ENCODE measurements at places on chromosomes 2 and 18.

- DNase-seq = no peak
Observed at GRCh38 chr2:16055848-16056580, 115.7 kb downstream of the MYCN start.

- DNase-seq = no peak
Observed at GRCh38 chr2:52874466-52875106, 893.0 kb upstream of the CHAC2 start.

- no peak for DNase-seq
Observed at GRCh38 chr2:9813312-9814128, 29.8 kb upstream of the TAF1B start.

DNA sequence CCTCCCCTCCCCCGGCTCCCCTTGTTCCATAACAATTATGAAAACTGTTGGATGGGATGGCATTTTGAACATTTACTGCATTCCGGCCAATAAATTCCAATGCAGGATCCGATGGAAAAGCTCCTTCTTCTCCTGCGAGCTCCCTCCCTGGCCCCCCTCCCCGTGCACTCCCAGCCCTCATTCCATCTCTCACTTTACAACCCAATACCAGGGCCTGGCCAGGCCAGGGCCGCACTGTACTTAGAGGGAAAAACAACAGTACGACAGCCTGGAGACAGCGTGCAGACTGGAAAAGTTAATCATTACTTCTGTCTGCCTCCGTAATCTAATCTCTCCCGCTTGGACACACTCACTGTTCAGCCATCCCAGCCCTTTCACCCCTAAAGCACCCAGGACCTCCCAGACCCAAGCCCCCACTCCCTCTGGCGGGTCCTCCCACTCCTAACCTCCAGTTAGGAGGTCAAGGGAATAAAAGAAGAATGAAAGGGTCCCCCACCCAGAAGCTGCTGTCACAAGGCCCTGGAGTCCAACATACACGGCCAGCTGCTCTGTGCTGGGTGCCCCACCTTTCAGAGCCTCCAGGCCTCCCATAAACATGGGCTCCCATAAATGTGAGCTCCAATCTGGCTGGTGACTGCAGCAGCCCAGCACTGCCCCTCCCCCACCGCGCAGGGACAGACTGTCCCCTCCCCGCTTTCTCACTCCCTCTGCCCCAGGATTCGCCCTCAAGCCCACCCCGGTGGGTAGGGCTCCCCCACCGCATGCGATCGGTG, 20.6 kb downstream of the SMAD7 start:
- DNase-seq = no peak

DNA sequence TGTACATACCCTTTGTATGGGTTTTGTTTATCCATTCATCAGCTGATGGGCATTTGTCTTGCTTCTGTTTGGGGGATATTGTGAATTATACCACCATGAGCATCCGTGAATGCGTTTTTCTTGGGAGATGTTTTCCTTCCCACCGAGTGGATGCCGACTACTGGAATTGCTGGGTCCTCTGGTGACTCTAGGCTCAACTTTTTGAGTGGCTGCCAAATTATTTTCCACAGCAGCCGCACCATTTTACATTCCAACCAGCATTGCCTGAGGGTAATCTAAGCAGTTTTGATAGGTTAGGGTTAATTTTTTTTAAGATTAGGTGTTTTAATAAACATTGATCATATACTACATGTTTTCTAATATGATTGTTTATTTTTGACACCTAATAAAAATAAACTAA, 220.1 kb downstream of the SNTG2 start:
- no peak for DNase-seq

- DNase-seq = no peak
Observed at GRCh38 chr2:20422402-20423271, 24.2 kb upstream of the RHOB start.

DNA sequence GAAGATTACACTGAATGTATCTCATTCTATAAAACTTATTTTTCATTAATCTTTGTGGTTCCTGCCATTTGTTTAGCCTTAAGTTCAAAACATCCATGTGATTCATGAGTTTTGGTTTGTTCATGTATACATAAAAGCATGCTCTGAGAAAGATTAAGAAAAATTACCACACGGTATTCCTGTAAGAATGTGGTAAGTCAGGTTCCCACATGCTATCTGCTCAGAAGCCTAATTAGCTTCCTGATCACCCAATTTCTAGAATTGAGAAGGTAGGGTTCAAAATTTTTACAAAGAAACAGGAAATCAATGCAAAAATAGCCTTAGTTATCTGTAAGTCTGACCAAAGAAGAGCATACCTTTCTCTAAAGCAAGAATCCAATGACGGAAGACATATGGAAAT, 241.6 kb upstream of the VRK2 start:
- no peak for DNase-seq

DNA sequence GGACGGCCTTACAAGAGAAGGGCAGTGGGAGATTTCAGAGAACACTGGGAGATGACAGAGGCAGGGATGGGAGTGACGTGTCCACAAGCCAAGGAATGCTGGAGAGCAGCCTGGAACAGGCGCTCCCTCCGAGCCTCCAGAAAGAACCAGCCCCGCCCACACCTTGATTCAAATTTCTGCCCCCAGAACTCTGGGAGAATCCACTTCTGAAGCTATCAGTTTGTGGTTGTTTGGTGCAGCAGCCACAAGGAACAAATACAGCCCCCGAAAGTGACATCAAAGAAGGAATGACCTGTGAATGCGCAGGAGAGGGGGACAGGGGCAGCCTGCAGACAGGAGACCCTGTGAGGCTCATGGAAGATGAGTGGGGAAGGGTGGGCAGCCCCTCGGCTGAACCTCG, 67.3 kb downstream of the TWIST2 start:
- no peak for DNase-seq

- no peak for DNase-seq
Observed at GRCh38 chr2:48397846-48398245, 132.1 kb upstream of the STON1 start.

GRCh38 chr18:42828881-42829280, 286.6 kb downstream of the RIT2 start:
- no peak for DNase-seq

- DNase-seq = no peak
Observed at GRCh38 chr2:216299588-216299987, 72.7 kb downstream of the MARCHF4 start.

GRCh38 chr2:231263118-231263831, 64.8 kb downstream of the ARMC9 start:
- no peak for DNase-seq

- no peak for DNase-seq
Observed at GRCh38 chr2:157143901-157144300, 113.6 kb upstream of the GALNT5 start.

- DNase-seq = no peak
Observed at GRCh38 chr2:31654241-31654640, 73.5 kb upstream of the SRD5A2 start.

GRCh38 chr2:63049970-63050333, 678 bp upstream of the OTX1 start:
- DNase-seq = no peak

GRCh38 chr18:30056528-30056927, 986.0 kb downstream of the DSC3 start:
- no peak for DNase-seq

Measured in hypothalamus (tissue), 51 donors.